ENCODE measurements at places on chromosomes 5 and 9. TPM values are rescaled to one million over a fixed set of nuclear protein-coding genes. Genes with fewer than 3 reads are reported as not detected.
A peak's percentile ranks its signal among the peaks of the same experiment; 100 is the strongest.

- peak; percentile 57 for DNase-seq
These were observed 56.2 kb downstream of the UBE2QL1 start for GRCh38 chr5:6504677-6505415.

- DNase-seq: no peak
These were observed 282.5 kb upstream of the SMARCA2 start for GRCh38 chr9:1732670-1733069.

- DNase-seq: no peak
These were observed 219.2 kb downstream of the PAPPA start for GRCh38 chr9:116372786-116373185.

- no peak for DNase-seq
These were observed 63.5 kb downstream of the OLFM1 start for GRCh38 chr9:135150981-135151380.

GRCh38 chr5:2506603-2507002, 244.9 kb downstream of the IRX2 start:
- no peak for DNase-seq

DNA sequence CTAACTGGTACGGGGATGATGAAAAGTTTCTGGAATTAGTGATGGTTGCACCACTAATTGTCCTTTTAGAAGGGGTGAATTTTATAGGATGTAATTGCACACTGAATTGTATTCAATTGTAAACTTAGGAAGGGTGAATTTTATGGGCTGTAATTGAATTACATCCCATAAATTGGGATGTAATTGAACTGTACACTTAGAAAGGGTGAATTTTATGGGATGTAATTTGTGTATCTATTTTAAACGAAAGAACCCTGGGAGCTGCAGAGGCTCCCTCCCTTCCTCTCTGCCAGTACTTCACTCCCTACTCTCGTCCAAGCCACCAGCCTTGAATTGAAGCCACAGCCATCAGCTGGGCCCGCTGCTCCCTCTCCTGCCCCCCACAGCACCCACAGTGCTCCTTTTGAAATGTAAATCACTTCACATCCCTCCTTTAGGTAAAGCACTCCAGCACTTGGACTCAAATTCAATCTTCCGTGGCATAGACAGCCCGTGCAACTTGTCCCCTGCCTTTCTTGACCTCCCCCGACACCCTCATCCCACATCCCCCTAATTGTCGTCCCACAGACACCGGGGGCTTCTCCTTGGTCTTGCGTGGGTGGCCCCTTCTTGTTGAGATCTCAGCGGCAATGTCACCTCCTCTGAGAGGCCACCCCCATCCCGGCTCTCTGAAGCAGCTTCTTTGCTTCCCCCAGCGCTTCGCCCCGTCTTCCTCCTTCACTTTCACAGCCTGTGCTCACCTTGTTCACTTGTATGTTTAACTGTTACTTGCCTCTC, 84.2 kb upstream of the HRH2 start:
- DNase-seq: no peak

DNA sequence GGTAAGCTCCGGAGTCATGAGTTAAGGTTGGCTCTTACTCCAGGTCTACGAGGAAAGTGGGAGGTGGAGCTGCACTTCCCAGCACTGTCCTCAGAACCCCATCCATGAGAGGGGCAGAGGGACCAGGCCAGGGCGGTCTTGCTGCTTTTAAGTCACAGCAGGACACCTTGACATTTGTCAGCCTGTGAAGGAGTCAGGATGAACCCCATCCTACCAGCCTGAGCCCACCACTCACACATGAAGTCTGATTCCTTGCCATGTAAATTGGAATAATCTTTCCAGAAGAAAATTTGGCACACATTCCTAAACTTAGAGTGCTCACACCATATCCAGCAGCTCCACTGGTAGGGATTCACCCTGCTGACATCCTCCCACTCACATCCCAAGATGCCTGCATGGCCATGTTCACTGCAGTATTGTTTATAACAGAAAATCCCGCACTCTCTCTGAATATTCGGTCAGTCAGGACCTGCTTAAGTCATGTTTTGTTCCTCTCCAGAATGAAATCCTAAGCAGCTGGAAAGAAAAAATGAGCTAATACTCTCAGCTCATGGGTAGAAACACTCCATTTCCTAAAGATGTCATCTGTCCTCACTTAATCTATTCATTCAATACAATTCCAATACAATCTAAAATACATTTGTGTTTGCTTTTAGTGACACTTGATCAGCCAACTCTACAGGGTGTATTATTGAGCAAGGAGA, 79.3 kb upstream of the COL5A1 start:
- DNase-seq: peak; percentile 61

The NR2F1 gene
- total RNA-seq: 5.9 TPM

The HAVCR2 gene
- 6.1 TPM for total RNA-seq

The LMX1B gene
- 3.2 TPM for total RNA-seq

DNA sequence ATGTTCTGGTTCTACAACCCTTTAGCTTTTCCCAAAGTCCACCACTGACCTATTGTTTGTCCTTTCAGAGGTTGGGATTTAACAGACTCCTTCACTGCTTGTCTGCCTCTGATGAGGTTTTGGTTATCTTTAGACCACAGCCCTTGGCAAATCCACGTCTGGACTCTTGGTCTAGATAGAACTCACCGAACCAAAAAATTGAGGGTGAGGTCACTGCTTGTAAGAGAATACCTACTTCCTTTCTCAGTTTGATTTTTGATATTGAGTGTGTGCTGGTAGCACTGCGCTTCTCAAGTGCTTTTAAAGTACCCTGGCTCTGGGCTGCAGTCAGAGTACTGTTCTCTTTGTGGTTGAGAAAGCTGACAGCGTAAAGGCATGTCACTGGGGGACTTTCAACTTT, 61.7 kb downstream of the JMY start:
- no peak for DNase-seq

GRCh38 chr5:21254161-21254560, 1266.2 kb upstream of the CDH18 start:
- no peak for DNase-seq

DNA sequence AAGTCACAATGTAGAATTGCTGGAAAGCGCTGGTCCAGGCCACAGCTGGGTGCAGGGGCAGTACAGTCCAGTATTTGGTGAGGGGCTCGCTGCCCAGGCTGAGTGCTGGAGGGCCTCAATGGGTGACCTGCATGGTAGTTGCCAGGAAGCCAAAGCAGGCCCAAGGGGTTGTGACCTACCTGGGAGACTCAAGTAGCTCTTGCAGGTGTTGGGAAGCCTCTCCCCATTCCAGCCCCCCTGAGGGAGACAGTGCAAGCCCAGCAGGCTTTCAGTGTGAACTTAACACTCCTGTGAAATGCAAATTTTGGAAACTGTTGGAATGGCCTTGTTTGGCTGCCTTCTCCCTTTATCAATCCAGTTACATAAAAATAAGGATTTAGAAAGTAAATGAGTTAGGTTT, 13.9 kb downstream of the KDM4C start:
- no peak for DNase-seq

- no peak for DNase-seq
These were observed 21.2 kb upstream of the TTC23L start for GRCh38 chr5:34817558-34818351.

The HACD4 gene
- 2.5 TPM for total RNA-seq

The WHRN gene
- total RNA-seq: 15.0 TPM

The ZNF883 gene
- total RNA-seq: not detected

The CBY3 gene
- total RNA-seq: not detected

- no peak for DNase-seq
These were observed 68.3 kb downstream of the TARS1 start for GRCh38 chr5:33509036-33509435.

- DNase-seq: peak; percentile 82
These were observed 17.3 kb downstream of the FGD3 start for GRCh38 chr9:92964607-92965060.

- no peak for DNase-seq
These were observed 298.0 kb downstream of the DOCK8 start for GRCh38 chr9:512555-513272.

- no peak for DNase-seq
These were observed 35.0 kb downstream of the GLRA1 start for GRCh38 chr5:151889614-151890013.

GRCh38 chr5:143302341-143303045, 101.0 kb downstream of the NR3C1 start:
- DNase-seq: no peak

- no peak for DNase-seq
These were observed 792.7 kb downstream of the MAT2B start for GRCh38 chr5:164298165-164298564.

The SLC34A3 gene
- total RNA-seq: not detected

DNA sequence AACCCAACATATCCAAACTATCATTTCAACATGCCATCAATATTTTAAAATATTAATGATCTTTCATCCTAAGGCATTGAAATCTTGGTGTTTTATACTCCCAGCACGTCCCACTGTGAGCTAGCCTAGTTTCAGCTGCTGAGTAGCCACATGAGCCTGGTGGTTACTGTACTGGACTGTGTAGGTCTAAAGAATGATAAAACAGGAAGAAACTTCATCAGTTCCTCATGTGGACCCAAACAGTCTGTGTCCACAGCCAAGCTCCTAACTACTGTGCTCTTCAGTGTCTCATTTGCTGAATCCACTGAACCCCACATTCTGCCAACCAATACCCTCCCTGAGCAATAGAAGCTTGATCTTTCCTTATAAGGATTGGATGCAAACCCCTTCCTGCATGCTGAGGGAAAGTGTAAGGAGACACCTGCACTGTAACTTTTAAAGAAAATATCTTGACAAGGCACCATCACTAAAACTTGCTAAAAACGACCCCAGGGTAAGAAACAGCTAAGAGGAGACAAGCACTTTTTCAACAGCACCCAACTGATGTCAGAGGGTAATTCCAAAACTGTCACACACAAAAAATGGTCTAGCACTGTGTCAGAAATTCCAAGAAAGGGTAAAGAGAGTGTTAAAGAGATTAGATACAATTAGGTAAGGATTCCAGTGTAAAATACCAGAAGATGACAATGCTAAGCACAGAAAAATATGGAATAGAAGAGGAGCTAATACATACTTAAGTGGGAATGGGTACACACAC, 126.9 kb downstream of the SPOCK1 start:
- DNase-seq: no peak

DNA sequence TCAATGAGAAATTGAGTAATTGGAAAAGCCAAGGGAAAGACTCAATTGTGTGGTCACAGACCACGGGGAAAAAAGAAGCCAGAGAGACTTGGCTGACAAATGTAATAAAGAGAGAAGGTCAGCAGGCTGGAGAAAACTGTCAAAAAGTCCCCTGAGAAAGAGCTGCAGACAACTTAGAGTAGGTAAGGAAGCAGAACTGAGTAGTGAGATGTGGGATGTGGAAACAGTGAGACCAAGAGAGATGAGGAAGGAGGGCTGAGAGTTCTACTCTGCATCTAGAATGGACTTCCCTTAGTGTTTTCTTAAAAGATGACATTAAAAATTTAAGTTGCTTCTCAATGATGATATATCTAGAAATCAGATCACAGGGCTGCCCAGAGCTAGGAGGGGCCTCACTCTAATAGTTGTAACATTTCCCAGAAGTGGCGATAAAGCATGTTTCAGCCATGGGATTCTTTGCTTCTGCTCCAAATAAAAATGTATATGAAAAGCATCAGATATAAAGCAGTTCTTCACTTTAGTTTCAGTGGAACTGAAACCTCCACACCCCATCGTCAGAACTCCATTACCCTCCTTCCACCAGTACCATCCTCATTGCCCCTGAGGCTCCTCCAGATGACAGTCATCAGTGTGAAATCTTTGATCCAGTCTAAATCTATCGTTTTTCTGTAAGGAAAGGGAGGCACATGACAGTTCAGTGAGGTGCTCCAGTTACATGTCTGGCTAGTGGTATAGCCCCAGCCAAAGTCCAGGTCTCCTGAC, 80.6 kb downstream of the SPEF2 start:
- DNase-seq: no peak

GRCh38 chr9:111678293-111678692, 16.9 kb downstream of the GNG10 start:
- no peak for DNase-seq

DNA sequence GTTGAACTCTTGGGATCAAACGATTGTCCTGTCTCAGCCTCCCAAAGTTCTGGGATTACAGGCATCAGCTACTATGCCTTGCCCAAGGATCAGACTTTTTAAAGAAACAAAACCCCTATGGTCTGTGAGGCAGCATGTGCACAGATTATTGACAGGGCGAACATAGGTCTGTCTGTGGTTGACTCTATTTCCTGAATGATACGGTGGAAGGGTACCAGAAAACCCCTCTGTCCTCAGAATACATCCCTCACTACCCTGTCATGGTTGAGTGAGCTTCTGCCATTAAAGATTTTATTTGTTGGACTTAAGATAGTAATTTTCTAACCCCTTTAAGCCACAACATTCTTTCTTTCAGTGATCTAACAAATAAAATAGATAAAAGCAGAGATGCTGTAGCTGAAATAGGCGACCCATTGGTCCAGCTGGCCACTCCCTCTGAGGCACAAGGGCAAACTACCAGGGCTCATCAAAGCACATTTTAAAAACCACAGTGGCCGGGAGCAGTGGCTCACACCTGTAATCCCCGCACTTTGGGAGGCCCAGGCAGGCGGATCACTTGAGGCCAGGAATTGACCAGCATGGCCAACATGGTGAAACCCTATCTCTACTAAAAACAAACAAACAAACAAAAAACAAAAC, 84.9 kb upstream of the ANKRD55 start:
- DNase-seq: no peak

GRCh38 chr5:84430079-84430478, 45.4 kb upstream of the EDIL3 start:
- DNase-seq: no peak

The TCF7 gene
- 5.9 TPM for total RNA-seq

- no peak for DNase-seq
These were observed 62.8 kb downstream of the CD180 start for GRCh38 chr5:67133776-67134175.

The INSL4 gene
- total RNA-seq: not detected

DNA sequence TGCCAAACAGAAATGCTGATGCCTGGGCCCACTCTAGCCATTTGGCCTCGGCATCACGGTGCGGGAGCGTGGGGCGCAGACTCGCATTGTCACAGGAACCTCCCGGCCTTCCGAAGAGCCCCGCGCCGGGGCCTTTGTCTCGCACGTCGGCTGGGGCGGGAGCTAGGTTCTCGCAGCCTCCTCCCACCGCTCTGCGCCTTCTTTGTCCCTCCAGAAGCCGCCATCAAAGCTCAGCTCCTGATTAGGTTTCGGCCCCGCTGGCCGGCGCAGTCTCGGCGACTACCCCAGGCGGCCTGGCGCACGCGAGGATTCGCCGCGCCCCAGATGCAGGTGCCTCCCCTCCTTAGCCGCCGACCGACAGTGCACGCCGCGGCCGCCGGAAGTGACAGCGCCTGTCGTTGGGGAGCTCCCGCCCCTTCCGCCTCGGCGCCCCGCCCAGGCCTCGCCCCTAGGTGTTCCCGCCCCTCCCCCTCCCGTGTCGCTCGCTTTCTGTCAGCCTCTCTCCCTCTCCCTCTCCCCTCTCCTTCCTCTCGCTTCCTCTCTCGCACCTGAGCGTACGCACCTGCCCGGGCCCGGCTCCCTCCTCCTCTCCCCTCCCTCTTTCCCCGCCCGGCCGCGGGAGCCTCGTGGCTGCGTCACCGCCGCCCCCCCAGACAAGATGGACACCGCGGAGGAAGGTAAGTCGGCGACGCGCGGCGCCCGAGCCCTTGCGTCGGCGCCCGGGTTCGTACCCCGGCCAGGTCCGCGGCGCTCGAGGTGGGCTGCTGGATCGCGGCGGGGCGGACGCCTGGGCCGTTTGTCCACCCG, at the start of gene MARCHF6:
Gene MARCHF6, plus strand, starts transcription at position 455 of the 807 bp plus-strand sequence. Its CDS starts 204 bp downstream, at position 659.
- peak; percentile 99 for DNase-seq

GRCh38 chr9:89837162-89837933, 232.5 kb downstream of the GADD45G start:
- peak; percentile 48 for DNase-seq
